ENCODE measurements at places on chromosomes 4 and X.

DNA sequence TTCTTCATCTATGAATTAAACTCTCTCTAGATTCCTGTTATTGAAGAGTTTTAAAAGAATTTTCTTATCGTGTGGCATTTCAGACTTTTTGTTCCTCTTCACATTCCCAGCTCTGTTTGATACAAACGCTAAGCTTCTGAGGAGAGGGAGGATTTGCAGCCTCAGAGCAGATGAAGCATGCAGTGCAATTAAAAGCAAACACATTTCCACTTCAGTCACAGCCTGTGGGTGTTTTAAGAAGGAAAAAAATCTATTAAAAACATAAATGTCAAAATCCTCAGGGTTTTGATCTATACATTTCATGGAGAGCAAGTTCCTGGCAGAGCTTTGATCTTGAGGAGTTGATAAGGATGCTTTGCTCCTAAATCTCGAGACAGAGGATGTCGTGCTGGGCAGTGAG is 442.4 kb upstream of the BOD1L1 start:
- DNase-seq: no peak

- DNase-seq: peak; percentile 30
Measured at GRCh38 chrX:33204889-33205288, 6.5 kb downstream of the DMD start.

DNA sequence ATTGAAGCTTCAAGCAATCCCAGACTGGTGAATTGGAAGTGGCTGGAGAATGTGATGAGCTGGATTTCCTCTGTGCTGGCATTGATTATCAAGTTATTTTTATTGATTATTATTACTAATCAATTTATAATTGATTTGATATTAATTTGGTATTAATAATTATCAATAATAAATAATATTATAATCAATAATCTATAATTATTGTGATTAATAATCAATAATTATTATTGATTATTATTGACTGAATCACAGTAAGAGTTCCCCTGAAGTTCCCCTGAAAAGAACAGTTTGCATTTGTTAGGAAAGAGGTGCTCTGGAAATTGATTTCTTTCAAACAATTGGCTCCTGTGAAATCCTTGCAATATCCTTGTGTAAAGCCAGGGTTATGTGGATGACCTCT is 7.5 kb upstream of the FAM9A start:
- no peak for DNase-seq

DNA sequence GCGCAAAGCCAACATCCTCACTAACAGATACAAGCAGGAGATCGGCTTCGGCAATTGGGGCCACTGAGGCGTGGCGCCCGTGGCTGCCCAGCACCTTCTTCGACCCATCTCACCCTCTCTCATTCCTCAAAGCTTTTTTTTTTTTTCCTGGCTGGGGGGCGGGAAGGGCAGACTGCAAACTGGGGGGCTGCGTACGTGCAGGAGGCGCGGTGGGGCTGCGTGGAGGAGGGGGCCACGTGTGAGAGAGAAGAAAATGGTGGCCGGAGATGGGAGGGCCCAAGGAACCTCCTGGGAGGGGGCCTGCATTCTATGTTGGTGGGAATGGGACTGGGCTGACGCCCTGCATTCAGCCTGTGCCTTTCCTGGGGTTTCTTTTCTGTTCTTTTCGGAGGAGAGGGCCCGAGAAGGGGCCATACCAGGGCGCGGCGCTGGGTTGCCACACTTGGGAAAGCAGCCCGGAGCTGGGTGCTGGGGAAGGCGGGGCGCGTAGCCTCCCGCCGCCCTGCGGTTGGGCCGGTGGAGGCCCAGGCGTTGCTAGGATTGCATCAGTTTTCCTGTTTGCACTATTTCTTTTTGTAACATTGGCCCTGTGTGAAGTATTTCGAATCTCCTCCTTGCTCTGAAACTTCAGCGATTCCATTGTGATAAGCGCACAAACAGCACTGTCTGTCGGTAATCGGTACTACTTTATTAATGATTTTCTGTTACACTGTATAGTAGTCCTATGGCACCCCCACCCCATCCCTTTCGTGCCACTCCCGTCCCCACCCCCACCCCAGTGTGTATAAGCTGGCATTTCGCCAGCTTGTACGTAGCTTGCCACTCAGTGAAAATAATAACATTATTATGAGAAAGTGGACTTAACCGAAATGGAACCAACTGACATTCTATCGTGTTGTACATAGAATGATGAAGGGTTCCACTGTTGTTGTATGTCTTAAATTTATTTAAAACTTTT is 4.5 kb downstream of the MID1IP1 start:
- peak; percentile 69 for DNase-seq

GRCh38 chr4:112968451-112969159 is 80.8 kb upstream of the ANK2 start:
- DNase-seq: no peak

DNA sequence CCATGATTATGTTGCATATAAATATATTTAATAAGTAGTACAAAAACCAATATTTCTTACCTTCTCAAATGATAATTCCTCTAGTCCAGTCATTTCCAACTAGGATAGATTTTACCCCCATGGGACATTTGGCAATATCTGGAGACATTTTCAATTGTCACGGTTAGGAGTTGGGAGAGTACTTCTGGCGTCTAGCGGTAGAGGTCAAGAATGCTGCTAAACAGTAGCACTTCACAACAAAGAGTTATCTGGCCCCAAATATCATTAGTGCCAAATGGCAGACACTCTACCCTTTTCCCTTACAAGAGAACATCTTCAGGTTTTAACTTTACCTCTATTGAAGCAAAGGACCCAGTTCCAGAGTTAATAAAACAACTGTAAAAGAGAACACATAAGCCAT is 168.1 kb downstream of the FAT4 start:
- DNase-seq: no peak

GRCh38 chr4:155903453-155903852 is at the start of gene TDO2:
TSS of gene TDO2 (plus strand) at chr4:155903696. CDS start at chr4:155903759, 63 bp downstream.
- no peak for DNase-seq

DNA sequence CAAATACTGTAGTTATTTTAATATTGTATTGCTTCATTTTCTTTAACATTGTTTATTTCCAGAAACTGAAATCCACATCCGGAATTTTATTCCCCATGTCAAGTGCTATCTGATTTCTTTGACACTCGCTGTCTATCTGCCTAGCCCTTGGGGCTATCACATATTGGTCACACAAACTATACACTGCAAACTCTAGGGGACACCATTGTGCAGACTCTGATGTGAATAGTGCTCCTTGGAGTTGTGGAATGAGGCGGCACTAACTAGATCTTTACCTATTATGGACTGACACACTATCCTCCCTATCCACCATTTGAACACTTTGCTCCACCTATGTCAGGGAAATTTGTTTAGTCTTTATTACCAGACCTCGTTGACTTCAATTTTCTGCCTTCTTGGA is 534.5 kb downstream of the GLUD2 start:
- no peak for DNase-seq

Data from uterus (tissue), 4 donors.